ENCODE measurements at places on chromosomes 1 and 21.

GRCh38 chr21:43188181-43188580 lies 19.4 kb downstream of the CRYAA start:
- no peak for DNase-seq

GRCh38 chr1:153556348-153556747 lies 7.3 kb upstream of the S100A3 start:
- DNase-seq = no peak

GRCh38 chr1:40594187-40594531 lies 62.7 kb downstream of the ZNF684 start:
- no peak for DNase-seq

DNA sequence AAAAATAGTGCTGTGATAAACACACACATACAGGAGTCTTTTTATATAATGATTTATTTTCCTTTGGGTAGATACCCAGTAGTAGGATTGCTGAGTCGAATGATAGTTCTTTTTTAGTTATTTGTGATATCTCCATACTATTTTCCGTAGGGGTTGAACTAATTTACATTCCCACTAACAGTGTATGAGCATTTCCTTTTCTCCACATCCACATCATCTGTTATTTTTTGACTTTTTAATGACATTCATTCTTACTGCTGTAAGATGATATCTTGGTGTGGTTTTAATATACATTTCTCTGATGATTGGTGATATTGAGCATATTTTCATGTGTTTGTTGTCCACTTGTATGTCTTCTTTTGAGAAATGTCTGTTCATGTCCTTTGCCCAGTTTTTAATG lies 78.3 kb downstream of the NIBAN1 start:
- DNase-seq = no peak

DNA sequence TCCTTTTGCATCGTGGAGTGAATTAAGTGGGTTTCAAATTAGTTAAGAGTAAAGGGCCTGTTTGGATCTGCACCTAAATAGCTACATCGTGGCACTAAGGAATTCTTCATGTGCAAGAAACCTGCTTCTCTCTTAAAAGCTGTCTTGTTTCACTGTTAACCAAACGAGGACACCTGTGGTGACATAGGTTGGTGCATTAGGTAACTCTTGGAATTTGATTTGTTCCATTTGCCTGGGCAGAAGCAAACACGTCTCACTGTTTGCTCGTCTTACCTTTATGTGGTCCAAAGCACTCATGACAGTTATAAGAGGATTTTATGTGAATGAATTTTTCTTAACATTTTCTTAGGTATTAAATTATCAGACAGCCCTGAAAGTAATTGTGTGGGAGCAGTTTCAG lies 60.9 kb downstream of the PRDM2 start:
- no peak for DNase-seq

DNA sequence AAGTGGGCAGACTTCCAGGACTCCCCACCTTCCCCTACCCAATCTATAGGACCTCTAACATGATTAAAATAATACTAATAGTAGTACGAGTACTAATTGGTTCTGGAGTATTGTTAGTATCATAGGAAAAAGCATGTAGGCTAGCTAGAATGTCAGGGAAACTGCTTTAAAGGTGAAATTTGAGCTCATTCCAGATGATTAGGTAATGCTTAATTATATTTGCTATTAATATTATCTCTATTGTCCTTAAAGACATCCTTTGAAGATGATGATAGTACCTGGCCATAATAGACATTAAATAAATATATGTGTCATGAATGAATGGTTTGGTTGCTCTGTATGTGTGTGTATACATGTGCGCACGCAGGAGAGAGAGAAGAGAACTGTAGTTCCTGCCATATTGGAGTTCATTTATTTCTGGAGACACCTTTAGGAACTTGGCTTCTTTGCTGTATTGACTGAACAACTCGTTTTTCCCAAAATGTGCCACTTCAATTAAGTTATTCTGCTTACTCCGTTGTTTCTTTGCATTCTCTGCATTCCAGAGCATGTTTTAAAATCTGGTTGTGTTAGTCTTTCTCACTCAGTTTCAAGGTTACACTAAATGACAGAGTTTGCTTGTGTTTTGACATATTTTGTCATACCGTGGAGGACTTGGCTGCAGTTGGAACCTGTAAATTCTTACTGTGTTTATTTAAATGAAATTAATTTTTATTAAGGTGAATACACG lies 117.1 kb downstream of the OSBPL9 start:
- no peak for DNase-seq

GRCh38 chr1:18197299-18197698 lies 89.7 kb downstream of the IGSF21 start:
- no peak for DNase-seq

DNA sequence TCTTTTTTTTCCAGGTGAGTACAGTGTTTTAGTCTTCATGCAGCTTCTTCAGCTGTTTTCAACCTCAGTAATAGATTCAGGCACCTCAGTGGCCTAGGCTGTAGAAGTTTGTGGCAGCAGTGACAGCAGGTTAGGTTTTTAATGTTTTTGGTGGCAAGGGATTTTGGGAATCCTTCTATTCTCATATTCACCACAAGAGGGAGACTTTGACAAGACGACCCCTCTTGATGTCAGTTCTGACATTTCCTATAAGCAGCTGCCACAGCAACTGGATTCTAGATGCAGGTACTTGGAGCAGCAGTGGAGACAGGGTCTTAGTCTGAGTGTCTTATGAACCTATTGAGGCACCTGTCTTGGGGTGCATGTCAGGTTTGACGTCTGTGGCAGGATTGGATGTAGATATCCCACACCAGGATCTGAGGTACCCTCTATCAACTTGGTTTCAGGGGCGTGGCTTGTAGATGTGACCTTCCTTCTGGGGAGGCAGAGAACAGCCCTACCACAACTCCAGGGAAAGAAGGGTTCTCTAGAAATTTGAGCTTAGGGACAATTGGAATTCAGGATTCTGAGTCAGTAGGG lies 1104.2 kb upstream of the TMPRSS15 start:
- no peak for DNase-seq

DNA sequence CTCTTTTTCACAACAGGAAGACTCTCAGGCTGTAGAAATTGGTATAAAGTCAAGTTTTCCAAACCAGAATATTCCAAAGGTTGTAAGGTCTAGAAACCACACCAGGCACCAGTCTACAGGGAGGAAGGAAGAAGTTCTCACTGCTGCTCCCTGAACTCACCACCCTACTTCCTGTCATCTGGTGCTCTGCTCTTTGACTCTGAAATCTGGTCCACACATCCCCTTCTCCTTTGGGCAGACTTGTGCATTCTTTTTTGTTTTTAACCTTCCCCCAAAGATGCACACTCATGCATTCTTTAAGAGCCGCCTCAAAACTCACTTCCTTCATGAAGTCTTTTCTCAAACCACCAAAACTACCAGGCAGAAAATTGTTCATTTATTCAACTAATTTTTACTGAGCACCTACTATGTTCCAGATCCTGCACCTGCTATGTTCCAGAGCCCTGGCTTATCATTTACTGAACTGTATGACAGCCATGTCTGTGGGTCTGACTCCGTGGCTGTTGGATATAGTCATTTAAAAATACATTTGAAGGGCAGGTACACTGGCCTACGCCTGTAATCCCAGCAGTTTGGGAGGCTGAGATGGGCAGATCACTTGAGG lies 30.1 kb upstream of the EPS15 start:
- no peak for DNase-seq

DNA sequence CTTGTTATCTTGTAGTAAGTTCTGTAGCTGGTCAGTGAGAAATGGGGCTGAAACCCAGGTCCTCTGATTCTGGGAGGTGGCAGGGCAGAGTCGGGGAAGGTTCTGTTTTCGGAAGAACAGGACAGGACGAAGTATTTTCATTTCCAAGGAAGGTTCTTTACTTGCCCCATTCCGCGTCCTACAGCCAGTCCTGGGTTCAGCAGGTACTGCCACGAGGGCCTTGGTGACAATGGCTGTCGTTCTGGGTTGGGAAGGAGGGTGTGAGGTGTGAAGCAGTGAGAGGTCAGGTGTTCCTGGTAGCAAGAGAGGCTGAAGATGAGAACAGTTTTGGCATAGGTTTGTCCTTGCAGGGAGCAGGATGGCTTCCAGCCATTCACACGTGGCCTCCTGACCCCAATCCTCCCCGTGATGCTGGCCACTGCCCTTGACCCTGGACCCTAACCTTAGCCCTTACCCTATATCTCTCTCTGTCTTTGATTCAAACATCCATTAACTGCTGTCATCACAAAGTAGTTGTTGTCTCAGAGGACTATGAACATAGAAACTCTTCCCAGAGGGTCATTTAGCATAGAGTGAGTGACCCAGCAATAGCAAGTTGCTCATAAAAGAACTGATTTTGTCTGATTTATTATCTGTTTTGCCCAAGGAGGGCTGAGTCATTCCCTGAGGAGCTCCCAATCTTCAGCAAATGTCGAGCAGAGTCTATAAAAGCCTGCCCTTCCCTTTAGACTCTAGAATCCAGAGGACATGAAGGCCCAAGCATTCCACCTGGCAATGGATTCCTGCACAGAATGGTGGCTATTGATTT lies 25.0 kb downstream of the VASH2 start:
- DNase-seq = no peak

GRCh38 chr1:20830378-20830777 lies 43.3 kb upstream of the HP1BP3 start:
- DNase-seq = no peak

DNA sequence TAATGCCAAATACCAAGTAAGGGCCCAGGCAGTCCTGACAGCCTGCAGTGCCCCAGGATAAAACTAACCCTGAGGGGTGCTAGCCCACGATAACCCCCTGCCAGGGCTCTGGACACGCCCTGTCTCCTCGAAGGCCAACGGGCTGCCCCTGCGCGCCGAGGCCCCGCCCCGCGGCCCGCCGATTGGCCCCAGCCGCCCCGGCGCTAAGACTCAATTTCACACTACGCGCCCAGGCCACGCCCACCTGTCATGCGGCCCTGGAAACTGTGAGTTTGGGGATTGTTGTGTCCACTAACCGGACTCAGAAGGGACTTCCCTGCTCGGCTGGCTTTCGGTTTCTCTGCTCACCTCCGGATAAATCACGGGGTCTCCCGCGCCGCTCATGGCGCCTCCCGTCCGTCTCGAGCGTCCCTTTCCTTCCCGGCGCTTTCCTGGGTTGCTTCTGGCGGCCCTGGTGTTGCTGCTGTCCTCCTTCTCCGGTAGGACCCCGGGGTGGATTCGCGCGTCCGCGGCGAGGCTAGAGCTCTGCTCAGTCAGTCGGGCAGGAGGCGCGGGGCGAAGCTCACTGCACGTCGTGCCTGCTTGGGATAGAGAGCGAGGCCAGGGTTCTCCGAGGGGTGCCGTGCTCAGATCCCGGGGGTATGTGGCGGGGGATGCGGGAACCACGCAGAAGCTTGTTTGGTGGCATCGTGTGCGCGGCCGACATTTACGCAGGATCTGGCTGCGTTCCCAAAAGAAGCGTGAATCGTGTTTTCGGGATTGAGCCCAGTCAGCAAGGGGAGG lies at the start of gene CR1L:
TSS of gene CR1L (plus strand) at position 282 of the 783 bp plus-strand sequence. CDS start at position 383, 101 bp downstream.
- DNase-seq = peak; percentile 13

GRCh38 chr1:6519935-6520671 lies 28.6 kb upstream of the PLEKHG5 start:
- DNase-seq = no peak

DNA sequence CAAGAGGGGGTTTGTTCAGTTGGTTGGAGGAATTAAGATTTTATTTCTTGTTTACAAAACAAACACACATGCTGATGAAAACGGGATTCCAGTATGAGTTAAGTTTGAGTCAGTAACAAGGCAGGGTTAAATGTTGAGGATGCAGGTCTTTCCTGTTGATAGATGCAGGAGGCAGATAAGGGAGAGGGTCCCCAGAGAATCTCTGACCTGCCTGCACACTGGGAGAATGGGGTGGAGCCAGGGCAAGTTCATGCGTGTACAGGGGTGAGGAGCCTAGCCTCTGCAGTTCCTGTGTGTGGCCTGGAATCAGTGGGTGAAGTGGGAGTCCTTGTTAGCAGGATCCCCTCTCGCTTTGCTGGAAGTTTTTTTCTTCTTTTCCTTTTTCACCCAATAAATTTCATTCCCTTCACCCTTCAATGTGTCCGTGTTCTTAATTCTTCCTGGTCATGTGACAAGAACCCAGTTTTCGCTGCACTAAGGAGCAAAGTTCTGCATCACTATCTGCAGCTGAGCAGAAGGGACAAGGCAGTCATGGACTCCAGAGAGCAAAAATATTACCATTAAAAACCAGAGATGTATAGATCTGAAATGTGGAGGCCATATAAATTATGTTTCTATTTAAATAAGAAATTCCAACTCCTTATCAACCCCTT lies 69.9 kb upstream of the MARK1 start:
- DNase-seq = no peak

GRCh38 chr1:156114101-156114918 lies at the start of gene LMNA:
TSS of gene LMNA (plus strand) at chr1:156114711. CDS start at chr1:156114919, 208 bp downstream.
- no peak for DNase-seq

DNA sequence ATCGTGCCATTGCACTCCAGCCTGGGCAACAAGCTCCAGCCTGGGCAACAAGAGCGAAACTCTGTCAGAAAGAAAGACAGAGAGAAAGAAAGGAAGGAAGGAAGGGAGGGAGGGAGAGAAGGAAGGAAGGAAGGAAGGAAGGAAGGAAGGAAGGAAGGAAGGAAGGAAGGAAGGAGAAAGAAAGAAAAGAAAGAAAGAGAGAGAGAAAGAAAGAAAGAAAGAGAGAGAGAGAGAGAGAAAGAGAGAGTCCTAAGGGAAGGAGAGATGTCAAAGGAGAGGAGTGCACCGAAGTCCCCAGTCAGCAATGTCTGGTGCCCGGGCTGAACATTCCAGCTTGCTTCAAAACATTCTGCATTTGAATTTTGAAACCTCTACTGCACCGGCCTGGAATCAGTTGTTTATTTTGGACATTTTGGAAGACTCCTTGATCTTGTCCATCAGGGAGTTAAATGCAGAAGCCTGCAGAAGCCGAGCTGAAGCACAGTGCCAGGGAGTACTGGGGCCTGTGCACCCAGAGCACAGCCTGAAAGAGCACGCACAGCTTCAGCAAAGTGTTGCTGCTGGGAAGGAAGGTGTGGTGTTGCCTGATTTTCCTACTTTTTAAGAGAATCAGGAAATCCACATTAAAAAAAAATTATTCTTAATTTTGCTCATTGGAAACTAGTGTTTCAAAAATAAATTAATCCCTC lies 3.7 kb upstream of the IGSF3 start:
- no peak for DNase-seq

- no peak for DNase-seq
Measured at GRCh38 chr1:26833432-26834405, 7.2 kb downstream of the ZDHHC18 start.

- no peak for DNase-seq
Measured at GRCh38 chr21:27101523-27101922, 134.6 kb upstream of the ADAMTS5 start.

DNA sequence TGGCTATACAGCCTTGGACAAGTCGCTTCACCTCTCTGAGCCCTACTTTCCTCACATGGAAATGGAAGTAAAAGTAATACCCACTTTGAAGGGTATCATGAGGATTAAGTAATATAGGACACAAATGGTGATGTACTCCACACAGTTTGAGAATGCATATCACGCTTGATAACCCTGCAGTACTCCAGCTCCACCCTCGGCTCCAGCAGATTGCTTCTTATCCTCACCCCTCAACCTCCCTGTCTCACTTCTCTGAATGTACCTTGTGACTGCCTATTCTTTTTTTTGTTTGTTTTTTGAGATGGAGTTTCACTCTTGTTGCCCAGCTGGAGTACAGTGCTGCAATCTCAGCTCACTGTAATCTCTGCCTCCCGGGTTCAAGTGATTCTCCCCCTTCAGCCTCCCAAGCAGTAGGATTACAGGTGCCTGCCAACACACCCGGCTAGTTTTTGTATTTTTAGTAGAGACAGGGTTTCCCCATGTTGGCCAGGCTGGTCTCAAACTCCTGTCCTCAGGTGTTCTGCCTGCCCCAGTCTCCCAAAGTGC lies 55.5 kb downstream of the LDLRAD2 start:
- DNase-seq = no peak

GRCh38 chr1:6917067-6917466 lies 131.8 kb downstream of the CAMTA1 start:
- DNase-seq = no peak

GRCh38 chr21:26194811-26195251 lies 24.3 kb upstream of the APP start:
- DNase-seq = no peak
